ENCODE measurements at places on chromosomes 7 and 10.

DNA sequence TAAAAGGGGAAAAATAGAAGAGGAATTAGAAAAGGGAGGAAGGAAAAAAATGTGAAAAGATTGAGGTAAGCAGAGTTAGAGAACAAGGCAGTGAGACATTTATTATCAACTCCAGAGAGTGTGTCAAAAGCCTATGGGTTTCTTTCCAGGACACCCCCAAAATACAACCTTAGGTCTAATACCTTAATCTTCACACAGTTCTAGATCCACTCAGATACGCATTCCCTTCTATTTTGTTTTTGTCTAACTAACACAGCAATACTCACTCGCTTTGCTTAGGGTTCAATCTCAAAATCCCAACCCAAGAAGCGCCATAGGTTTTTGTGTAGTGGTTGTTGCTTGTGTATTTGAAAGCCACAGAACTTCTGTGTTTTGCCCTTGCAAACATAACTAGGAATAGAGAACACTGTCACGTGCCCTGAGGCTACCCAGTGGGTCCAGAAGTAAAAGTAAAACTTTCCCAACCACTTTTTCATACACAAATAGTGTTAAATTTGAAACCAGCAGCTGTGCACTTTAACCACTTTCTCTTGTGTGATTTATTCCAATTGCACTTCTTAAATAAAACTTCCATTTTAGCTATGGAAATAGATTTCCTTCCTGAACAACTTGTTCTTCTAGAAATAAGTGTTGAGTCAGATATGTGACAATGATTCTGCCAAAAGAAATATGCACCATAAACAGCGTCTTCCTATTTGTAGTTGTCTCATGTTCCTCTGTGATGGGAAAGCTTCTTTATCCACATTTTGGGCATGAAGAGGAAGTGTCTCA lies 414.7 kb upstream of the GHITM start:
- no peak for DNase-seq

- no peak for DNase-seq
Measured at GRCh38 chr7:117837841-117838240, 35.4 kb downstream of the CTTNBP2 start.

DNA sequence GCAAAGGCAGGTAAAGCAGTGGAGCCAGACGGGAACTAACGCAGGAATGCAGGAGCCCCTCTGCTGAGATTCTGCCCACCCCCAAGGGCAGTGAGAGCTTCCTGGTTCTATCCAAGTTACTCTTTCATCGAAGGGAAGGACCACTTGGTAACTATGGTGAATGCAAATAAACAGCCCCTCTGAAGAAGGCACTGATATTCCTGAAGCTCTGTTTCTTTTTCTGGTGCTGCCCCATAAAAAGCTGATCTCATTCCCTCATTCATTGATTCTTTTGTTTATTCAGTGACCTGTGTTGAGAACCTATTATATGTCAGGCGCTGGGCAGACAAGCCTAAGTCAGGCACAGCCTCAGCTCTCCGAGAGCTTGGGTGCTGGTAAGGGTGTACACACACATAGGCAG lies 217.3 kb downstream of the SNX10 start:
- DNase-seq: no peak

GRCh38 chr10:51145375-51145774 lies 71.1 kb downstream of the PRKG1 start:
- no peak for DNase-seq

DNA sequence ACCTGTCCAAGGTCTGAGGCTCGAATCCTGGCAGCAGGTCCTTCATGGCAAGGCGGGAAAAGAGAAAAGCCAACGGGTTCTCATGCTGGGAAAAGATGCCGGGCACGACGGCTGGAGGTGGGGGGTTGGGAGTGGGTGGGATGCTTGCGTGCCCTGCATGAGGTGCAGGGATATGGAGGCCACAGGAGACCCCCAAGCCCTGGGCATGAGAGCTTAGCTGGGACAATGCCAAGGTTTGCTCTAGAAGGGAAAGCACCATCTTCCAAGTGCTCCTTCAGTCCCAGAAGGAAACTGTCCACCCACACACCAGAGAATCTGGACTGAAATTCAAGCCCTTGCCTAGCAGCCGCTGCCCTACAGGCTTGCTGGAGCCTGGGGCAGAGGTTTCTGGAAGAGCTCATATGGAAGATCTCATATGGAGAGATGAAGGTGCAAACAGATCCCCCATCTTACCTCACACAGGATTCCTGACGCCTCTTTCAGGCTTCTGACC lies 64.3 kb downstream of the ZRANB1 start:
- no peak for DNase-seq

GRCh38 chr7:70728872-70729552 lies 402.9 kb upstream of the GALNT17 start:
- no peak for DNase-seq
